ENCODE measurements at places on chromosomes 3 and 15.

DNA sequence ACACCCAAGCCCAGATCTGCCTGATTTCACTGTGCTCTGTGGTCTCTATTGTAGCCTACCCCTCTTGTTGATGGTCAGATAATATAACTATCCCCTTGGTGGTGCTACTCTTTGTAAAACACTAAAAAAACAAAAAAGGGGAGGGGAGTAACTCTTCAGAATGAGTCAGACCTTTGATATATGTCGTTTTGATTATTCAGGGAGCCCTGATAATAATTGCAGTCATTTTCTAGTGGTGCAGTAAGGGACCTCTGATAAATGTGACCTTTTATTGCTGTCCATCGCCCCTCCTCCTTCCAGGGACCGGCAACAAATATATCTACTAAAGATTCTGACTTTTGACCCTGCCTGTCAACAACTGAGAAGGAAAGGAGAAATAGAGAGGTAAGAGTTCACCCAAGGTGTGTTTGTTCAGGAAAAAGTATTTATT is 45.1 kb upstream of the MAGI1 start:
- DNase-seq: no peak

- DNase-seq: no peak
These were observed 343.0 kb downstream of the PLOD2 start for GRCh38 chr3:145817870-145818483.

GRCh38 chr15:78205856-78206255 is 28.5 kb downstream of the ACSBG1 start:
- no peak for DNase-seq

- DNase-seq: no peak
These were observed 22.2 kb upstream of the NRROS start for GRCh38 chr3:196617256-196617655.

- DNase-seq: no peak
These were observed 55.4 kb downstream of the ABHD2 start for GRCh38 chr15:89143503-89144162.

Measured in stimulated activated CD4-positive, alpha-beta T cell treated with anti-CD3 and anti-CD28 coated beads, TNF-alpha, amount 100 ng/mL, for 4 hours (primary cell).